ENCODE measurements at places on chromosomes 1 and 21.

DNA sequence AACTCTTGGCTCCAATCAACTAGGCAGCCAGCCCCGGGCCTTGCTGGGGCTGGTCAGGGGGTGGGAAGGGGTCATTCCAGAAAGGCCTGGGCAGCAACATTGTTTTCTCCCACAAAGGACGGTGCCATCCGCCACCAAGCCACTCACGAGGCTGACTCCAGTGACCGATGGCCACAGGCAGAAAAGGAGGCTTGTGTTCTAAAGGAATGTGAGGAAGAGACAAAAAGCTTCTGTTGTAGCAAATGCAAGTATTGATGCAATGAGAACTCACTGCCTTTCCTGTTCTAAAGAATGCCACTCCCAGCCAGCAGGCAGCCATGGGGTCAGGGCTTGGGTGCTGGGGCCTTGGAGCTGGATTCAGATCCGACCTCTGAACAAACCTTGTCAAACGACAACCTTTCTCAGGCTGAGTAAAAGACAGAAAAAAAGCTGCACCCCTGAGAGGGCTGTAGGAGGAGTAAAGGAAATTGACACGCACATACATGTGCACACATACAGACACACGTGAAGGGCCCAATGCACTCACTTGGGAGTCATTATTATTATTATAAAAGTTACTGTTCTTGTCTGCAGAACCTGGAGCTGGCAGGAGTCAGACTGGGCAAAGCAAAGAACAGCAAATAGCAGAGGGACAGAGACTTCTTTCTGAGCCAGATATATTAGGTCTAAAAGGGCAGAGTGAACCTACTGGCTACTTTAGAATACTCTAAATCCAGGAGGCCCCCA lies 13.9 kb upstream of the PRMT2 start:
- peak; percentile 38 for DNase-seq

- no peak for DNase-seq
Observed at GRCh38 chr1:8070381-8070811, 44.3 kb upstream of the ERRFI1 start.

DNA sequence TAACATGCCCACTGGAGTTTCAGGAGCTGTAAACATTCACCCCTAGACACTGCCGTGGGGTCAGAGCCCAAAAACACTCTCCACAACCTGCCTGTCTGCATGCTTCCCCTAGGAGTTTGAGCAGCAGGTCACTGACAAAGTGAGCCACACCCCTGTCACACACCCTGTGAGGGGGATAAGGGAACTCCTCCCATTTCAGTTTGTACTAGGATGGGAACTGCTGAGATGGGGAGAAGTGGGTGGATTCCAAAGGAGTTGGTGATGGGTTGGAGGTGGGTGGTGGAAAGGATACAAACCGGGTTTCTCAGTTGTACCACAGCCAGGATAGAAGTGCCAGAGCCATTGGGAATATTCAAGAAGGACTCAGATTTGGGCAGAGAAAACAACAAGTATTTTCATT lies 140.2 kb downstream of the MIS18A start:
- no peak for DNase-seq

DNA sequence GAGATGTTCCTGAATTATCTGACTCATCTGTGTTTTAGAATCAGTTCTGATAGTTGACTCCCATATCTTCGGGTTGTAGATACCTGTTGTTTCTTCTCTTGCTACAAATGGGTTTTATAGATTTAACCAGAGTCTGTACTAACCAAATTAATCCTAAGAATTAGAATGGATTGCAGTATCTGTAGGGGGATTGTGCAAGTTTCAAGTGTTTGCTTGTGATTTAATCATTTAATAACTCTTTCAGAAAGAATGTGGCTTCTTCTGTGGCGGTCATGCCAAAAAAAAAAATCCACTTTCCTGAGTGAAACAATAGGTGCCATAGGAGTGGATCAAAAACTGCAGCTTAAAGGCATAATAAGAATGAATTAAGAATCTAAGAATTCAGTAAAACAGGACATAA lies 9.4 kb downstream of the IPO9 start:
- DNase-seq, result no peak

- DNase-seq, result no peak
Observed at GRCh38 chr1:63069214-63069613, 253.2 kb upstream of the FOXD3 start.

- DNase-seq, result peak; percentile 36
Observed at GRCh38 chr1:35285771-35286606, 17.5 kb downstream of the ZMYM4 start.

DNA sequence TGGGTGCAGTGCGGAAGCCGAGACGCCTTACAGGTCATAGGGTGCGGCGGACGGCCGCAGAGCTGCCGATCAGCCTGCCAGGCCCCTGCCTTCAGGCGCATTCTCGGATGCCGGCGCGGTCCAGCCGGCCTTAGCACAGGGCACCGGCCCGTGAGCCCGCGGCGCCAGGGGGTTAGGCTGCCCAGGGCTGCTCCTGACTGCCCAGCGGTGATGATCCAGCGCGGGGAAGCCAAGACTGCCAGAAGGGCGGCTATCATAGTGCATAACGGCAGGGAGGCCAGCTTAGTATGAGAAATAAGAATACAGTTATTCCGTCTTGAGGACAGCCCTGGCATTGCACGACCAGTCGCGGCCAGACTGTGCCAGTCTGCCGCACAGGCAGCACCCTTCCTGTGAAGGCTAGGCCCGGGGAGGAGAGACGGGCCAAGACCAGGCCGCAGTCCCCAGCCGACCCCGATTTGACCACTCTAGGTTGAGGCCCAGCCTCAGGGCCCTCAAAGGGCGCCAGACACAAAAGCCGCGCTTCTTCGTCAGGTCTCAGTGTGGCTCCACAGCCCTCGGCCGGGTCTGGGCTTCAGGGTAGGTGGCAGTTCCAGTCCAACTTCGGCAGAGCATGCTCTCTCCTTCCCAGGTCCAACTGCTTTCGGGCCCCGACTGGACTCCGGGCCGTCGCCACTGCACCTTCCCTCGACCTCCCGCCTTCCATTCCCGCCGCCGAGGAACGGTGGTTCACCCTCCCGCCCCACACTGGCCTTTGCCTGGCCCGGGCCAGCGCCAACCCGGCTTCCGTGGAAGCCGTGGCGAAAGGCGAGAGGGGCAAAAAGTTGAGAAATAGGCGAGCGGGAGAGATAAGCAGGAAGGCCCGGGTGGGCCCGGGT lies 829 bp downstream of the ALX3 start:
- no peak for DNase-seq

- peak; percentile 33 for DNase-seq
Observed at GRCh38 chr1:53562291-53562980, 103.2 kb downstream of the DMRTB1 start.

DNA sequence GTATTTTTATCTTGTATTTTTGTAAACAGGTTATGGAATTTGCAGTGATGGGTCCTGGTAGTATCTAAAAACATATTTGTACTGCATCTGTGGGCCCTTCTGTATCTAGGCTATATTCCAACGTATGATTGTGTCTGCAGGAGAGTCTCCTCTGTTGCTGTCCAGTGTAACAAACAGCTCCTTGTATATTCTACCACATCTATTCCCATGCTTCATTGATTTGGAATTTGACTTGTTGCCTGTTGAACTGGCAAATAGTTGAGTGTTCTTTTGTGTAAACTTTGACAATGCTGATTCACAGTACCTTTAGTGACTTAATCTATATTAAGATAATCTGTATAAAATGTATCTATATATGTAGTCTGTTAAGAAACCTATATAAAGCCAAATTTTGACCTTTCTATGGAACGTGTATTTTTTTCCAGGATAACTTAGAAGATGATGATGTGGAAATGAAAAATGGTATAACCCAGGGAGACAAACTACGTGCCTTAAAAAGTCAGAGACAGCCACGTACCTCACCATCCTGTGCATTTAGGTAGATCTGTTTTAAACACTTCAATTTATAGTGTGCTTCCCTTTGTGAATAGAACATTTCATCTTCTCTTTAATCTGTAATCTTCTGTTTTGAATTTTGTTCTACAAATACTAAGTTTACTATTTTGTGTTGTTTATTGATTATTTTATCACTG lies 43.4 kb upstream of the GPR88 start:
- no peak for DNase-seq

Measured in CD4-positive, alpha-beta T cell treated with Interleukin-4 for 4 hours (primary cell).